Sciatic nerve (tissue), 2 donors: ENCODE measurements at places on chromosomes 16 and 17. TPM values are rescaled to one million over a fixed set of nuclear protein-coding genes. Genes with fewer than 3 reads are reported as not detected.

The FBXW10 gene
- not detected for total RNA-seq

The NDEL1 gene
- total RNA-seq, result 86.7 TPM

The MMP28 gene
- total RNA-seq, result 61.5 TPM

The CFAP97D1 gene
- total RNA-seq, result not detected

The CDK5RAP3 gene
- total RNA-seq, result 187 TPM

The ZNF624 gene
- total RNA-seq, result 17.1 TPM

The C1QTNF8 gene
- total RNA-seq, result not detected

The MT1G gene
- total RNA-seq, result 2.5 TPM

DNA sequence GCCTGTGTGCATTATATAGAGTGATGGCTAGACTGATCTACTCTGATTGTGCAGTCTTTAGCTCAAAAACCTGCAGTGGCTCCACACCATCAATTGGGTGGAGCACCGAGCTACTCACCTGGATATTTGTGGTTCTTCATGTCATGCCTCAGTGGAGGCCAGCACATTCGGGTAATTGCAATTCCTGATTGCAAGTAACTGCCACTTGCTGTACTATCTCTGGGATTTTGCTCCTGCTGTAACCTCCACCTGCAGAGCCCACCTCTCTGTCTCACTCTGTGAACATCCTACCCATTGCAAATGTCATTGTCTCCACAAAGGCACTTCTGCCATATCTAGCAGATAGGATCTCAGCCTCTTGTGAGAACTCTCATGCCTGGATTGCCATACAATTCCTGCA is 1.7 kb upstream of the CCL1 start:
- DNase-seq, result no peak

DNA sequence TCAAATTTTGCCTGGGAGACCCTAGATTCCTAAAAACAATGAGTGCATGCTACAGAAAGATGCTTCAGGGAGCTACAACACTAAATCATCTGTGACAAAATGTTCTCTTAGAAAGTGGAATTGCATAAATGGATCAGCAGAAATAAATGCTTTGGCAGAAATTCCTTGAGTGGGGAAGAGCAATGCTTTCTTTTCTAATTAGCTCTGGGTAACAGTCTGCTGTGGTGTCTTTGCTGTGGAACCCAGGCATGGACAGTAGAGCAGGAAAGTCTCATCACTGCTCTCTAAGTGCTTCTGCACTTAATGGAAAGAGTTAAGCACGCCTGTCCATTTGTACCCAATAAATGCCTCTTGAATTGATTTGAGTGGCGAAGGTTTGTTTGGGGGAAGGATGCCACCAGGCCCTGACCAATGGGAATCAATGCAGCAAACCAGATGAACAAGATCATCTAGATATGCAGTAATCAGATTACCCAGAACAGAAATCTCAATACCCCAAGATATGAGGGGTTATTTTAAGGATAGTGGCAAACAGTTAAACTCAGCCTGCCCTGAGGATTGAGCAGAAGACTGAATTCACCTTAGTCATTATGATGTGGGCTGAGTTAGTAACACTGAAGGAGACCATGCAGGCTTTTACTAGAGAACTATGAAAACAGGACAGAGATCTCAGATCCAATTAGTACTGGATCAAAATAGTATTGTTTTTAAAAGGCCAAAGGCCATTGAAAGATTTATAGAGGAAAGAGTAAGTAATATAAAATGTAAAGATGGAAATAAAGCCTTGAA is 13.6 kb downstream of the HLF start:
- no peak for DNase-seq

- no peak for DNase-seq
Observed at GRCh38 chr17:48351911-48352332, 78.1 kb downstream of the SKAP1 start.

- no peak for DNase-seq
Observed at GRCh38 chr17:36911001-36911400, 26.3 kb upstream of the LHX1 start.

DNA sequence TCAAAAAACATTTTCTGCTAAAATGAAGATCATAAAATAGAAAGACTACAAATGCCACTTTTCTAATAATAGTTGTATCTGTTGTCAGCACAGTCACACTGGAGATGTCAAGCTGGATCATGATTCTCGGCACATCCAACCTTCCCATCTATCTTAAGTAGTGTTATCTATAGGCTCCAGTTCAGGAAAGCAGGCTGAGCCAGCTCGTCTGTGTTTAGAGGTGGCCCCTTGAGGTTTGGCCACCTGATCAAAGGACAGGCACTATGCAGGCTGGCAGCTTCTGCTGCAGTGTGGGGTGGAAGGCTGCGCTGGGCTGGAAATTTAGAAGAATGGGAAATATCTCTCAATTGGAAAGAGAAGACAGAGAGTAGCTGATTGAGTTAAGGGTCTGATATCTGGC is 32.4 kb downstream of the SMYD4 start:
- DNase-seq, result no peak

- DNase-seq, result no peak
Observed at GRCh38 chr17:2449486-2449885, 48.6 kb upstream of the MNT start.

- no peak for DNase-seq
Observed at GRCh38 chr16:27181019-27181790, 22.1 kb upstream of the KDM8 start.

- no peak for DNase-seq
Observed at GRCh38 chr16:63618896-63619485, 1502.9 kb downstream of the CDH11 start.

DNA sequence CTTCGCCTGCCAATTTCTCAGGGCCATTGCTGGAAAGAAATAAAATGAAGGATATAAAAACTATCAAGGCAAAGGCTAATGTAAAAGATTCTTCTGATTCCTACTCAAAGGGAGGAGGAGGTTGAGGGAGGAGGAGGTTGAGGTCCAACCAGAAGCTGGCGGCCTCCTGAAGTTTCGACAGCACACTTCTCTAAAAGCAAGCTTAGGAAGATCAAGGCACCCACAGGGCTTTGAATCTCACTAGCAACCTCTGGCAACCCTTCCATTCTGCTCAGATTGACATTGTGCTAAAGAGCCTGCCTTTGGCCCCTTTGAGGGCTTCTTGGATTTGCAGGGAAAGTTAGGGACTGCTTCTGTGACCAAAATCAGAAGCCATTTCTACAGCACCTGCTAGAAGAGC is 81.5 kb upstream of the TNRC6C start:
- DNase-seq, result no peak

- DNase-seq, result no peak
Observed at GRCh38 chr17:77651988-77652387, 306.5 kb upstream of the TNRC6C start.

DNA sequence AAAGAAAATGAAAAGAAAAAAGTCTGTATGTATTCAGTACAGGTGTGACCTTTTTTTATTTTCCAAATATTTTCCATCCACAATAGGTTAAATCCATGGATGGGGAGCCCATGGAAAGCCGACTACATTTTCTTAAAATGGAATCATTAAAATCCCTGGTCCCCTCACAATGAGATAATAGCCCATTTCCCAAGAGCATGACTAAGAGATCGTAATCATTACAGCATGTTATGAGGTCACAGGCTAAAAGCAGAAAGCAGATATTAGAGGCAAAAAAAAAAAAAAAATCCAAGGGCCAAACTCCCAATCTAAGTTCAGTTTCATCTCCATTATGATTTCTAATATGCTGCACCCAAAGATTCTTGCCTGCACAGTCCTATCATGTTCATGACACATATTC is 44.7 kb downstream of the CYTH1 start:
- DNase-seq, result no peak

DNA sequence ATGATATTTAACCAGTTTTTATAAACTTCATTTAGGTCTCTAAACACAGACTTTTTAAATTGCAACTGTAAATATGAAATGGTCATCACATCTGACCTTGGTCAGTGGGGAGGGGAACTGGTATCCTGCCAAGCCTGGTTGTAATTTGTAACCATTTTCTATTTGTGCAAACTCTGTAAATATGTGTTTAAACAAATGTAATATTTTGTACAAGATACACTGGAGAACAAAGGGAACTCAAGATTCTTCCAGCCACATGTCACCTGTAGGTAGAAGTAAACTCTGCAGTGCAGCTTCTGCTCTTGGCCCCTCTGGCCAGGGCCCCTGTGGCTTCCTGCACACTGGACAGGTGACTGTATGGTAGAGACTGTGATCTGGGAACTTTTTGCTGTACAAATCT is 35.8 kb downstream of the AKAP1 start:
- DNase-seq, result no peak

GRCh38 chr17:1190751-1191331 is 11.1 kb upstream of the ABR start:
- no peak for DNase-seq
